Thyroid gland (tissue), 4 donors: ENCODE measurements at places on chromosomes 2 and 18. TPM values are rescaled to one million over a fixed set of nuclear protein-coding genes. Genes with fewer than 3 reads are reported as not detected.
A peak's percentile ranks its signal among the peaks of the same experiment; 100 is the strongest.

GRCh38 chr2:202932425-202933138, 20.5 kb downstream of the CARF start:
- no peak for DNase-seq

DNA sequence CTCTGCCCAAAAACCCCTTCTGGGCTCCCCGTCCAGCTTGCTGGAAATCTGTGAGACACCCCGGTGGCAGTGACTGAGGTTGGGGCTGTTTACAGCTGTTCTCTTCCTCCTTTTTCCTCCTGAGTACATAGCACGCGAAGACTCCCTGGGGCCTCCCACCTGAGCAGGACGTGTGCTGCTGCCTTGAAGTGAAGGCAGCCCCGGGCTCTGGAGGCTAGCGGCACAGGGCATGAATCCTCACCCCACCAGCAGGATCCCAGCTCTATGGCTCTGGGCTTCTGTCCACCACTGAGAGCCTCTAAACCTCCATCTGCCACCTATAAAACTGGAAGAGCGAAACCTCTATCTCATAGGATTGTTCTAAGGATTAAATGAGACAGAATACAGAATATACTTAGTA, 182.5 kb downstream of the TMEM163 start:
- no peak for DNase-seq

DNA sequence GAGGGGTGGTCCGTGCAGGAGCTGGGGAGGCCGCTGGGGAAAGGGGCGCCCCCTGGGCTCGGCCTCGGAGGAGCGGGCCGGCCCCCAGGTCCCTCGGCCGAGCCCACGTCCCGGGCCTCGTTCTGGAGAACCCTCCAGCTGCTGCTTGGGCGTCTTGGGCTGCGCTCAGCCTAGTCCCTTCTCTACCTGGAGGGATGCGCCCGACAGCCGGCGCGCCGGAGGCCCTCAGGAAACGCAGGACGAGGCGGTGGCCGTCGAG, 293 bp upstream of the D2HGDH start:
- no peak for DNase-seq

- DNase-seq: no peak
These were observed 27.3 kb upstream of the KCNG2 start for GRCh38 chr18:79770501-79770815.

- DNase-seq: peak; percentile 70
These were observed at the start of gene MYCN for GRCh38 chr2:15939854-15940660. MYCN (plus strand) TSS chr2:15940550; CDS start chr2:15942065, 1,515 bp downstream.

GRCh38 chr2:54428108-54428831, 27.9 kb upstream of the SPTBN1 start:
- DNase-seq: peak; percentile 44

GRCh38 chr2:71730785-71731383, 277.5 kb downstream of the DYSF start:
- DNase-seq: no peak

DNA sequence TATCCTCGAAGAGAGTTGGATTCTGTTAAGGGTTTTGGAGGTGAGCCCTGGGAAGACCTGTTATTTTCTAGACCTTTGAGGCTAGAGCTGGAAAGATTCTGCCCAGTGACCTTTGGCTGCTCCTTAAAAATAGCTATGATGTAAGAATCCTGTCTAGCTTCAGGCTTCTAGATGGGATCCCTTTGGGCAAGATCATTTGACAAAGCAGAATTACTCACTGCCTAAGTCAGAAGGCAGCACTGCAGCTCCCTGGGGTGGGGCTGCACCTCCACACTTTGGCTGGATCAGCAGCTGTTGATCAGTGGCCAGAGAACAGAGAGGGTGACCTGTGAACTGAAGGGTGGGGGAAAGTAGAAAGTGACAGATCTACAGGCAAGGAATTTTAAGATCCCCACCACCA, 103.8 kb downstream of the ASAP2 start:
- peak; percentile 66 for DNase-seq

The FBXO48 gene
- total RNA-seq: 0.94 TPM

The TMEM169 gene
- total RNA-seq: 2.7 TPM

The C2orf80 gene
- total RNA-seq: not detected
